ENCODE measurements at places on chromosomes 1 and 21.

- no peak for DNase-seq
Measured at GRCh38 chr1:154614901-154615300, 6.9 kb upstream of the ADAR start.

- peak; percentile 80 for DNase-seq
Measured at GRCh38 chr1:206734499-206735142, 36.0 kb upstream of the IL19 start.

GRCh38 chr1:209879539-209879938, 51.8 kb downstream of the UTP25 start:
- DNase-seq: no peak

DNA sequence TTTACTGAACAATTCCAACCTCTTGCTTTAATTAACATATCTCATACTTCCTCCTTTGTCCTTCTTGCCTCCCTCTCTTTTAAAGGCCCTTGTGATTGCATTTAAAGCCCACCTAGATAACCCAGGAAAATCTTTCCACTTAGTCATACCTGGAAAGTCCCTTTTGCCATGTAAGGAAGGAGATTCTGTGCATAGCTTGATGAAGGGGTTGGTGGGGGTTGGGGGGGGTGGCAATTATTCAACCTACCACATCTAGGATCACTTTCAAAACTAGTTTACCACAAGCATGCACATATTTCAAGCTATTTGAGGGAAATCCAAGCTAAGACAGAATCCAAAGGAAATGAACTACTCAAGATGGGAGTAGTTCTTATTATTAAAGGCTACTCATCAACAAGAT, 249.1 kb upstream of the PTBP2 start:
- no peak for DNase-seq

- no peak for DNase-seq
Measured at GRCh38 chr1:157399984-157400382, 152.3 kb downstream of the FCRL5 start.

GRCh38 chr1:206048582-206048981, 4.4 kb upstream of the RHEX start:
- DNase-seq: no peak

Measured in CD4-positive, alpha-beta T cell treated with Interferon alpha-2 for 1 hour (primary cell).